AG04450 (cell line): ENCODE measurements at places on chromosomes 12 and 14.

DNA sequence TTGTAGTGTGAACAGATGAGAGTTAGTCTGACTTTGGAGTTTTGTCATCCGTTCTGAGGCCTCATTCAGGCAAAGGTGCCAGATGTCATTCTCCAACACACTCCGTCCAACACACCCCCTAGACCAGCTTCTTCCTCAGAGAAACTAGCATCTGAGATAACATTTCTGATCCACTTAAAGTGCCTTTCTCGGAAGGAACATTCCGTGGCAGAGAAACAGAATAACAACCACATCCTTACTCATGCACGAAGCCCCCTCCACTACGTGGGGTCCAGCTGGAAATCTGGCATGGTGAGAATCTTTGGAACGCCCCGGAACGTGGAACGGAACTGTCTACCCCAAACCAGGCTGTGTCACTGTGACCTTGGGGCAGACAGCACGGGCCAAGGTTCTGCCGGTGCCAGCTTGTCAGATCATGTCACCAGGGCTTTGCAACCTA lies 17.0 kb upstream of the BCL7A start:
- no peak for DNase-seq

- no peak for DNase-seq
Measured at GRCh38 chr14:90387206-90387760, 9.5 kb upstream of the CALM1 start.

- no peak for DNase-seq
Measured at GRCh38 chr12:3644104-3644503, 108.8 kb downstream of the CRACR2A start.

GRCh38 chr12:76595056-76595455 lies 35.5 kb upstream of the OSBPL8 start:
- DNase-seq: no peak

DNA sequence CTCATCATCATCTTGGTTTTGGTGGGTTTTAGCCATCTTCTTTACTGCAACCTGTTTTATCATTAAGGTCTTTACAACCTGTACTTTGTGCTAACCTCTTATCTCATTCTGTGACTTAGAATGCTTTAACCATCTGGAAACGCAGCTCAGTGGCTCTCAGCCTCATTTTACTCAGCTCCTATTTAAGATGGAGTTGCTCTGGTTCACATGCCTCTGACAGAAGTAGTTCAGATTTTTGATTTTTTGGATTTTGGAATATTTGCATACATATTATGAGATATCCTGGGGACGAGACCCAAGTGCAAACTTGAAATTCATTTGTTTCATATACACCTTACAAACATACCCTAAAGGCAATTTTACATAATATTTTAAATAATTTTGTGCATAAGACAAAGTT lies 10.7 kb downstream of the SLC38A1 start:
- DNase-seq: no peak

- DNase-seq: peak; percentile 37
Measured at GRCh38 chr12:104006929-104007328, 41.3 kb downstream of the TDG start.

DNA sequence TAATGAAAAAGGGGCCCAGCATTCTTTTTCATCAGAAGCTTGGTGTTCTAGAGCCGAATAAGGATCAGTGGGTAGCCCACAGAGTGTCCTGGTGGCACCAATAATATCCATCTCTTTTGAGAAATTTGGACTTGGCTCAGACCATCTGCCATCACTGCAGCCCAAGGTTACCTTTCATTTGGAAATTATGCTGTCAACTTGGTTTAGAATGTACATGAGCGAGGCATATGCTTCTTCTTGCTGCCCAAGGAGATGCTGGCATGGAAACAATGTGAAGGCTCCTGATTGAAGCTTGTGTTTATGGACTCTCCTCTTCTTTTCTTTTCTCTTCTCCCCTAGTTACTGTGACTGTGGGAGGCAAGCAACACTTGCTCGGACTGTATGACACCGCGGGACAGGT lies 50.0 kb downstream of the GPHB5 start:
- DNase-seq: no peak

GRCh38 chr14:68794130-68794850 lies 1.4 kb upstream of the ZFP36L1 start:
- peak; percentile 90 for DNase-seq

- DNase-seq: peak; percentile 30
Measured at GRCh38 chr12:49342066-49342913, 4.4 kb upstream of the DNAJC22 start.
